ENCODE measurements at places on chromosomes 6 and 20.
A peak's percentile ranks its signal among the peaks of the same experiment; 100 is the strongest.

- no peak for DNase-seq
Measured at GRCh38 chr20:53921443-53921973, 148.9 kb downstream of the BCAS1 start.

GRCh38 chr6:21157186-21157929 is 436.2 kb upstream of the SOX4 start:
- DNase-seq, result no peak

- DNase-seq, result peak; percentile 55
Measured at GRCh38 chr20:4112481-4113421, 97.4 kb upstream of the RNF24 start.

- no peak for DNase-seq
Measured at GRCh38 chr20:51500936-51501335, 41.6 kb downstream of the NFATC2 start.

- no peak for DNase-seq
Measured at GRCh38 chr20:40339661-40340449, 349.2 kb downstream of the MAFB start.

DNA sequence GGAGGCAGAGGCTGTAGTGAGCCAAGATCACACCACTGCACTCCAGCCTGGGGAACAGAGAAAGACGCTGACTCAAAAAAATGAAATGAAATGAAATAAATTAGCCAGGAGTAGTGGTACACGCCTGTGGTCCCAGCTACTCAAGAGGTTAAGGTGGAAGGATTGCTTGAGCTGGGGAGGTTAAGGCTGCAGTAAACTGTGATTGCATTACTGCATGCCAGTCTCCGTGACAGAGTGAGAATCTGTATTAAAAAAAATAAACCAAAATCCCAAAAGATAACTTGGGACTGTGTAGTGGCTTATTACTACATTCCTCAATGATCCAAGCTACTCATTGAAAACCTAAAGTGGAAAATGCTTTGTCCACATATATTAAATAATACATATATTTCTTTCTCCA is 87.0 kb downstream of the SGK1 start:
- DNase-seq, result no peak

- DNase-seq, result no peak
Measured at GRCh38 chr6:46048646-46049297, 33.1 kb upstream of the CLIC5 start.

DNA sequence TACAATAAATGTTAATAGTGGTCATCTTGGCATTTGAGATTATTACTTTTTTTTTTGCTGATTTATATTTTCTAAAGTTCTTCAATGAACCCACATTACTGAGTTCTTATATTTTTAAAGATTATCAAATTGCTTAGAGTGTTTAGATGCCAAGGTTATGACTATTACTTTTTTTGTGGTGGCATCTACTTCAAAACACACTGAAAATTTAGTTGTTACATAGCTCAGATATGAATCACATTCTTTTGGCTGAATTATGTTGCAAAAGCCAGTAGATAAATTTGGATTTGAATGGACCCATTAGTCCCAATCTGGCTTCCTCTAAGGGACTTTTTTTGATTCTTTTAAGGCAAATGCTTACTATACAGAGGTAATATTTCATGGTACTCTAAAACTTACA is 8.9 kb downstream of the UTRN start:
- DNase-seq, result peak; percentile 93

- peak; percentile 52 for DNase-seq
Measured at GRCh38 chr6:143941852-143942627, 66.0 kb downstream of the PLAGL1 start.

- no peak for DNase-seq
Measured at GRCh38 chr6:7053125-7053774, 54.5 kb upstream of the RREB1 start.

Measured in AG10803 (cell line).